Activated naive CD8-positive, alpha-beta T cell treated with anti-CD3 and anti-CD28 coated beads for 36 hours (primary cell): ENCODE measurements at places on chromosomes 1 and 21.

GRCh38 chr1:53401813-53402745 is 57.1 kb upstream of the DMRTB1 start:
- DNase-seq = no peak

- DNase-seq = no peak
These were observed 20.6 kb downstream of the JUN start for GRCh38 chr1:58763214-58763613.

GRCh38 chr21:34362670-34363069 is 1.1 kb upstream of the KCNE2 start:
- DNase-seq = no peak

DNA sequence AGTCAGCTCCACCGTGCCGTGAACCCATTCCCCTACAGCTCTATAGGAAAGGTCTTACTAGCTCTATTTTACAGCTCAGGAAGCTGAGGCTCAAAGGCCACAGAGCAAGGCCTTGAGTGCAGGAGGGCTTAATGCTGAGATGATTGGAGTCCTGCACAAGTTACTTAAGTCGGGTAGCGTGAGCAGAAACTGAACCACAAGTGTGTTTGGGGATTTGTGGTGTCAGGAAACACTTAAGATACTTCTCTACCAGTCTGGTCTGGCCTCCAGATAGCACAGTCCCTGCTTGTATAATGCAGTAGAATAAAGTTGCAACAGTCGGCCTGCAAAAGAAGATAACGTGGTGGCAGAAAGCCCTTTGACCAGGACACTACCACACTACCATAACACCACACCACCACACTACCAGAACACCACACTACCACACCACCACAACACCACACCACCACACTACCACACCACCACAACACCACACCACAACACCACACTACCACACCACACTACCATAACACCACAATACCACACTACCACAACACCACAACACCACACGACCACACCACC is 118.1 kb downstream of the SPSB1 start:
- DNase-seq = peak; percentile 6

GRCh38 chr21:46033410-46034400 is 52.1 kb downstream of the COL6A1 start:
- DNase-seq = no peak

- no peak for DNase-seq
These were observed 104.0 kb upstream of the HP1BP3 start for GRCh38 chr1:20891091-20891490.

DNA sequence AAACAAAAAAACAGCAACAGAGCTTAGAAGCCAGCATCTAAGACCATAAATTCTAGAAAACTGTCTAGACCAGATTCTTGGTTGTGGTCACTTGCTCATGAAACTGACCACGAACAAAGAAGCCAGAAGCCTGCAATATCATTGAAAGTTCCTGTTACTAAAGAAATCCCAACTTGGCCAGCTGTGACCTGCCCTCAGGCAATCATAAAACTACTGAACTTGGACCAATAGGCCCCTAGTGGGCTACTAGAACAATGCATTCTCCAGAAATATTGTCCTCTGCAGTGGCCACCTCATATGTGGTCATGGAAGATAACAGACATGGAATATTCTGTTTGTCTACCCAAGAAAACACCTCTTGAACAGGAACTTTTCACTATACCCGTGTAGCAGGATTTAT is 87.7 kb downstream of the SPATA17 start:
- DNase-seq = no peak

GRCh38 chr1:96782856-96783255 is 61.3 kb downstream of the PTBP2 start:
- no peak for DNase-seq
